HCT116 (cell line): ENCODE measurements at places on chromosomes 3 and 15. TPM values are rescaled to one million over a fixed set of nuclear protein-coding genes. Genes with fewer than 3 reads are reported as not detected.

- no peak for DNase-seq
Measured at GRCh38 chr3:102512734-102513504, 78.1 kb downstream of the ZPLD1 start.

DNA sequence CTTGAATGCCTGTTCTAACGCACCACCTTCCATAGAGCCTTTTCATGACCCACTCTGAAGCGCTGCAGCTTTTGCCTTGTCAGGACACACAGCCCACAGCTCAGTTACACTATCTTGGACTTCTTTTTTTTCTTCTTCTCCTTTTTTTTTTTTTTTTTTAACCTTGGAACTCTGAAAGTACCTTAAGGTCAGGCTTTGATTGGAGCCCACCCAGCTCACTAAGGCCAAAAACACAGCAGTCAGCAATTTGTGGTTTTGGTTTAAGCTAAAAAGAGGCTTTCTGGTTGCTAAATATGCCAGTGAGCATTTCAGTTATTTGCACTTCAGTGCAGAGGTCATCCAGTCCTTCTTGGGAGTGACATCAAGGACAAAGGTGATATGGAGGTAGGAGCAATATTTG, 1.7 kb downstream of the SLC25A20 start:
- no peak for DNase-seq

DNA sequence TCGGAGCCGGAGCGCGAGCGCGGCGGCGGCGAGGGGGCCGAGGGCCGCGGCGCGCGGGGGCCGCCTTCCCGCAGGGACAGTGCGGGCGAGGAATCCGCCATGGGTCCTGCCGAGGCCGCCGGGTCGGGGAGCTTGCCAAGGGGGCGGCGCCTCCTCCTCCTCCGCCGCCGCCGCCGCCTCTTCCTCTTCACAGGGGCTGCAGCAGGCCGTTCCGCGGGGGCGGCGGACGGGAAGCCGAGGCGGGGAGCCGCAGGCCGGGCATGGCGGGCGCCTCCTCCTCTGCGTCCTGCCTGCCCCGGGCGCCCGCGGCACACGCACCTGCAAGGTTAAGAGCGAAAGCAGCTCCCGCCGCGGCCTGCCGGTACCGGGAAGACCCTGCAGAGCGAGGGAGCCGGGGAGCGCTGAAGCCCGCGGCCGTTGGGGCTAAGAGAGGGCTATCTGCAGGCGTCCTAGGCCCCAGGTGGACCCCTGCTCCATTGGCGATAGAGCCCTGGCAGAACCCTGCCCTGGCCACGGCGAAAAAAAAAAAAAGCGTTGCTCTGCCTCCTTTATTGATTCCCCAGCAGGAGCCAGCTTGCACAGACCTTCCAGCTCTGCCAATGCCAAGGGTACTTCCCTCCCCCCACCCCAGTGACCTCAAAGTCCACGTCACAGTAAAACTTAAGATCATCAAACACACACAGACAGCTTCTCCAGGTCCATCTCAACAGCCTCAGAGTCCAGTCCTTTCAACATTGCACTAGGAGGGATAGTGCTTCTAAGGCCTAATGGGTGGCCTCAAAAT, at the start of gene LYSMD2:
LYSMD2 (minus strand) TSS at position 134 of the 784 bp plus-strand sequence; CDS start at position 101, 33 bp downstream.
- no peak for DNase-seq

- DNase-seq, result no peak
Measured at GRCh38 chr3:193943200-193943599, 192.7 kb upstream of the HES1 start.

DNA sequence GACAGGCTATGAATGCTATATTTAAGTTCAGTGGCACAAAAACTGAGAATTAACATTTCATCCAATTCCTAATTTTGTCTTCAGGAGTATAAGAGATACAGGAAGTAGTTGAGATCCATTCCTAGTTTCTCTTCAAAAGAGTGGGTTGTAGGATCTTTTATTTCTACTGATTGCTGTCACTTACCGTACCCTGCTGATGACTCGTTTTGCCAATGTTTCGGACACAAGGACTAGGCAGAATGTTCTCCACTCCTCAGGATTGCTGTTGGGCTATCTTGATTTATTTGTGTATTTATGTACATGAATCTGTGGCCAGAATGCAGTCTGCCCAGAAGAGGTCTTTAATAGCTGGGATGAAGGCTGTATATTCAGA, 11.9 kb downstream of the ARL8B start:
- DNase-seq, result no peak

- no peak for DNase-seq
Measured at GRCh38 chr3:2686816-2687502, 423.2 kb downstream of the IL5RA start.

DNA sequence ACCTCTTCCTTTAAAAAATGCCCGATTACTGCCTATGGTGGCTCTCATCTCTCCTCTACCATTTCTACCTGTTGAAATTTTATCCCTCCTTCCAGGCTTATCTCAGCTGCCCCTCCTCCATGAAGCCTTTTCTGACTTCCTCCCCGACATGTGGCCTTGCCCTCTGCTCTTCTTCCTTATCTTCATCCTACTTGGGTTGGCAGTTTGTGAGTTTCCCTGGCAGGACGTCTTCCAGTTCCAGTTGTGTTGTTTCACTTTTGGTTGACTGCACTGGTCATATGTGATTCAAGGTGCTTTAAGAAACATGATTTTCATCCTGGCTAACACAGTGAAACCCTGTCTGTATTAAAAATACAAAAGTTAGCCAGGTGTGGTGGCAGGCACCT, 4.4 kb downstream of the DLL4 start:
- DNase-seq, result no peak

Gene MEIS2
- 11.5 TPM for total RNA-seq

Gene P2RY14
- not detected for total RNA-seq

Gene ATP13A5
- total RNA-seq, result not detected

Gene USP13
- 22.7 TPM for total RNA-seq

Gene SUSD5
- not detected for total RNA-seq

Gene SMAD6
- total RNA-seq, result 6.6 TPM

Gene SH2D7
- not detected for total RNA-seq
